ENCODE measurements at places on chromosomes 5 and 9.
A peak's percentile ranks its signal among the peaks of the same experiment; 100 is the strongest.

GRCh38 chr5:178248750-178249149 is 16.1 kb upstream of the PHYKPL start:
- DNase-seq = no peak

GRCh38 chr9:115086461-115086860 is 31.5 kb downstream of the TNC start:
- no peak for DNase-seq

DNA sequence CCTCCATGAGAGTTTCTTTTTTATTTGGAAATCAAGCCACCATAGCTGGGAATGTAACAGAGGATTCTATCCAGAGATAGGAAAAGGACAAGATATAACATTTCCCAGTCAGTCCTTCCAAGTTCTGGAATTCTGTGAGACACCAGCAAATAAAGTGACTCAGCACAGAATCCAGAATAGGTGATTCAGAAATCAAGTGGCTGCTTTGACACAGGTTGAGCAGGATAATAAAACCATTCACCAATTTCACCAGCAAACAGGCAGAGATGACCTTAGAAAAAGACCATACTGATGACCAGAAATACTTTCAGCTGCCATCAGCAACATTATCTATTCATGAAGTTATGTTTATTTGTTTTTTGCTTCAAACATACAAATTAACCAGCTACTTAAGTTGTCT is 491.5 kb upstream of the TUSC1 start:
- no peak for DNase-seq

GRCh38 chr9:127929625-127929979 is 975 bp downstream of the PIP5KL1 start:
- DNase-seq = no peak

GRCh38 chr9:106065136-106065535 is 370.8 kb downstream of the TMEM38B start:
- no peak for DNase-seq

- DNase-seq = no peak
These were observed 39.2 kb downstream of the YIPF5 start for GRCh38 chr5:144131261-144131660.

DNA sequence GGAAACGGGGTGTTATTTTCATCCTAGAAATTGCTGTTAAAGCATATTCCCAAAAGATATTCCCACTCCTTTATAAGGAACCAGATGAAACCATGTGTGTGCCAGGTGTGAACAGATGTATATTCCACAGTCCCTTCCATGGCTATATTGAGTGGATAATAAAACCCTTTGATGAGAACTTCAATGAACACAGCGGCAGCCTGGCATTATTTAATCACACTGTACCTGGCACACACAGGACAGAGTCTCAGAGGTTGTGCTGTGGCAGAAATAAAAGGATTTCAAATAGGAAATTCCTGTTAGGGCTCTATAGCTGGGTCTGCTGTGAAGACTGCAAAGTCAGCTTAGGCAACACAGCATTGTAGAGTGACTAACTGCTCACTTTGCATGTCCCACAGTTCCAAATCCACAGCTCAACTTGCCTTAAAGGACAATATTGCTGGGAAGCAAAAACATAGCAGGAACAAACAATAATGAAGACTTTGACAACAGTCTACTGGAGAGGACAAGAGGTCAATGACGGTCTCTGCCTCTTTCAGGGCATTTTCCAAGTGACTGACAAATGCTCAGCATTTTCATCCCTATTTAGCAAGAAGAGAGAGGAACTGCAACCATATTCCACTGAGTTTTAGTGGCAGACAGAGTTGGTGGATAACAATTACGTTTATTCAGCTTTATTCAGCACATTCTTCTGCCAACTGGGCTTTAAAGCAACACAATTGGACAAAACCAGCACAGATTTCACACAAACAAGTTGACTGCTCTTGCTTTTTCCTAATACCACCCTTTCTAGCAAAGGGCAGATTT is 255.7 kb upstream of the RGMB start:
- peak; percentile 53 for DNase-seq

DNA sequence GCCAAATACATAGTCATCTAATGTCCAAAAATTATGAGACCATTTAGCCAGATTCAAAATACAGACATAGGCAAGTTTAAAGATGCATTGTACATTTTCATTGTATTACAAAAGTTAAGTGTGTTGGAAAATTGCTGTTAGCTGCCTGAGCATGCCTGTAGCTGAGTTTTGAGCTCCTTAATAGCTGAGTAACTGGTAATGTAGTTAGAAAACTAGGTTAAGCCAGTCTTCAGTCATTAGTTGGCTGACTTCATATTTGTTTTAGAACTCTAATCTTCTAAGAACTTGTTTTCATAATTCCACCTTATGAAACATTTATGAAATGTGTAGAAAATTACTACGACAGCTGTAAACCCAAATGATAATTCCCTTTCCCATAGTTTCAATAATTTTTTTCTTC is 293.4 kb downstream of the ARRDC3 start:
- no peak for DNase-seq

GRCh38 chr9:92527291-92527828 is 8.4 kb downstream of the ECM2 start:
- DNase-seq = no peak

- no peak for DNase-seq
These were observed 230.6 kb downstream of the EBF1 start for GRCh38 chr5:158869092-158869491.

DNA sequence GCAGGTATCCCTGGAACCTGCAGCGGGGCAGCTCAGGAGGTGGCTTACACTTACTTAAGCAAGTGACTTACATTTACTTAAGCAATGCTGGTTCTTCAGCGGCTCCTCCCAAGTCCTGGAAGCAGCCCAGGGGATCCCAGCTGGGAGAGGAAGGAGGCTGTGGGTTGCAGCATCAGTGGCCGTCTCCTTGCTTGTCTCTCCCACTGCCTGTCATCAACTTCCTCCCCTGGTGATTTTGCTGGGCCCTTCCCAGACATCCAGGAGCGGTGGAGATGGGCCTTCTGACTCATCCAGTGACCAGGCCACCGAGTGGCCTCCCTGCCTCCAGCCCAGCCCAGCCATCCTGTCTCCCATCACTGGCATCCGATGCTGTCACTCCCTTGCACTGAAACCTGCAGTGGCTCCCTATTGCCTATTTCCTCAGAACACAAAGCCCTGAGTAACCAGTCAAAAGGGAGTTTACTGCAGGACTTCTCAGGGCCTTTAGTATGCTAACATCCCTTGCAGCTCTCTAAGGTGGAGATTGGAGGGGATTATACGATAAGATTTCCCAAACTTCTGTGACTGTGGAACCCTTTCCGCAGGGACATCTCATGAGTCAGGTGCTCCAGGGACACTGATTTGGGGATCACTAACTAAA is 155.9 kb upstream of the PHYKPL start:
- no peak for DNase-seq

GRCh38 chr9:68964102-68964541 is 49.8 kb downstream of the PRKACG start:
- no peak for DNase-seq

- peak; percentile 96 for DNase-seq
These were observed 94.4 kb downstream of the PDZD2 start for GRCh38 chr5:31733371-31733770.

- no peak for DNase-seq
These were observed 409.7 kb downstream of the ADGRV1 start for GRCh38 chr5:90968319-90968718.

GRCh38 chr9:18905028-18905882 is 127.8 kb downstream of the SAXO1 start:
- DNase-seq = no peak

- DNase-seq = no peak
These were observed 7.3 kb downstream of the CSF1R start for GRCh38 chr5:150078802-150079689.

DNA sequence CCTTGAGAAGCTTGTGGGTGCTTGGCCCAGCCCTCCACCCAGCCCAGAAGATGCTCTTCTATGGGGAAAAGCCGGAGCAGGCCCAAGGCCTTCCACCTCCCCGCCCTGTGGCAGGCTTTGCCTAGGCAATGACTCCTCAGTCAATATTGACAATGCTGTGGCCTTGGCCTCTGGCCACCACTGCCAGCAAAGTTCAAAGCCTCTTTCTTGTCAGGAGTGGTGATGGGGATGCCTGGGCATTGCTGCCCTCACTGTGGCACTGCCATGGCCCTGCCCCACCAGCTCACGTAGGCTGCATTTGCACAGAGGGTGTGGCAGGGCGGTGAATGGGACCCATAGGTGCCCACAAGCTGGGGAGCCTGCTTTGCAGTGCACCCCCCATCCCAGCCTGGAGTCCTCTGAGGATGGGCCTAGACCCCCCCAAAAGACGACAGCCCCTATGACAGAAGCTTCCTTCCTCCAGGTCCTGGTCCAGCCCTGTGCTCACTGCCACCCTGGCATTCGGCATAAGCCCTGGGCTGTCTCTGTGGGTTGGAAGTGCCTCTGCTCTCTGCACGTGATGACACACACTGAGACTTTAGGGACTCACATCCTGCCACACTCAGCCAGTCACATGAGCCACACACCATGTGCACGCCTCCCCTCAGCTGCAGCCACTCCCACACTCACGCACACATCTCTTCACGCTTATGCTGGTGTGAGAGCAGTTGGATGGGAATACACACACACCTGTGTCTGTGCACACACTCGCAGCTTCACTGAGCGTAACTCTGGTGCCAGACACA is 31.1 kb downstream of the MORN5 start:
- peak; percentile 42 for DNase-seq

DNA sequence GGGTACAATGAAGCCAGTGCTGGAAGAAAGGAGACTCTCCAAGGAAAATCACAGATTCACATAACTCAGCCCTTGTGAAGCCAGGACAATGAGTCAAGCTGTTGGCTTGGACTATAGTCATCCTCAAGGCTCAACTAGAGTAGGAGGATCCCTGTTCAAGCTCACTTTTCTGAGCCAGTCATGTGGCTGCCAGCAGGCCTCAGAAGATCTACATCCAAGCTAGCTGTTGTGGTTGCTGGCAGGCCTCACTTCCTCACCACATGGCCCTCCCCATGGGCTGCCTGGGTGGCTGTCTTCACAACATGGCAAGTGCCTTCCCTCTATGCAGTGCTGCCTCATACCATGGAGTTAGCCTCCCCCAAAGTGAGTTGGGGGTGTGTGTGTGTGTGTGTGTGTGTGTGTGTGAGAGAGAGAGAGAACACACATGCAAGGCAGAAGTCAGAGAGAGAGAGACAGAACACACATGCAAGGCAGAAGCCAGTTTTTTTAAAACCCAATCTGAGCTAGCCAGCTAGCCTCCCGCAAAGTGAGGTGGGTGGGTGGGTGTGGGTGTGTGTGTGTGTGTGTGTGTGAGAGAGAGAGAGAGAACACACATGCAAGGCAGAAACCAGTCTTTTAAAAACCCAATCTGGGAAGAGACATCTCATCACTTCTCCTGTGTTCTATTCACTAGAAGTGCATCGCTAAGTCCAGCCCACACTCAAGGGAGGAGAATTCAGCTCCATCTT is 17.1 kb downstream of the SCAI start:
- peak; percentile 57 for DNase-seq

DNA sequence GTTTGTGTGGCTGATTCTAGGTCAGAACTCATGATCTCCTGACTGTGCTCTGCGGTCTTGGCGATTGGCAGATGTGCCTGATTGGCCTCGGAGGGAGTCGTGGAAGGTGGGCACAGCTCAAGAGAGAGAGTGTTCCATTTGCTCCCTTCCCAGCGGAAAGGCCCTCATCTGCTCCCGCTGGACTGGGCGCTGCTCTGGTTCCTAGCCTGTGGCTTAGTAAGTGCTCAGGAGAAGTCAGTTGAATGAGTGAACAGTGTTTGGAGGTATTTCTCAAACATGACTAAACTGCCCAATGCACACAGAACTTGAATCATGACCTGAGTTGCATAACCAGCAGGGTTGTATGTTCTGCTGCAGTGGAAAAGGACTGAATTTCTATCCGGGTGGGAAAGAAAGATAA is 120.2 kb upstream of the PITX1 start:
- DNase-seq = no peak

DNA sequence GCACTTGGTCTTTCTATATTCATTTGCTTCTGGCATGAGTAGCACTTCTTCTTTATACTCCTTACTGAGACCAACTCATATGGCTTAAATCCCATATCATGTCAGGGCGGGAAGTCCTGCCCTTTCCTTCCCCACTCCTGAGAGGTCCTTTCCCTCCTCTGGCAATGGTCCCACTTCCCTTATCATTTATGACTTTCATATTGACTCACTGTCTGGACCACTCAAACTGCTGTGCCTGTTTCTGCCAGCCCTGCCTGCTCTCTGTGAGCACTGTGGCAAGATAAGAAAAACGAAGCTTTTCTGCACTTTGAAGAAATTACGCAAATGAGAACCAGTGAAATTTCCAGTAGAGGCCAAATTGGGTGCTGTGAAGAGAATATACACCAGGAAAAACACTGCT is 58.1 kb downstream of the ZNF474 start:
- no peak for DNase-seq

GRCh38 chr9:130237763-130238524 is 27.6 kb upstream of the HMCN2 start:
- DNase-seq = no peak

DNA sequence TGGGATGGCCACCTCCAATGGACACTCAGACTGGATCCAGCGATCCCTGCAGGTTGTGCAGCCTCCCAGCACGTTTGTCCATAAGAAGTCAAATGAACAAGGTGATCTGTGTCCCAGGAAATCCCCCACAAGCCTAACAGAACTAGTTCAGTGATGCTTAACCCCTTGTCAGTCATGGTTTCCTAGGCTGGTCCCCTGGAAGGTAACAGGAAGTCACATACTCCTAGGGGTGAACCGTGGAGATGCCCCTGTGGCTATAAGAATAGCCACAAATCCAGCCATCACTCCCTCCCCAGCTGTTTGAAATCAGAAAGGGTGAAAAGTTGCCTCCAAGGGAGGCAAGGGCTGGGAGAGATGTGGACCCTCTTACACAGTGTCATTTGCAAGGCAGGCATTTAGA is 22.5 kb downstream of the PAX5 start:
- DNase-seq = no peak

DNA sequence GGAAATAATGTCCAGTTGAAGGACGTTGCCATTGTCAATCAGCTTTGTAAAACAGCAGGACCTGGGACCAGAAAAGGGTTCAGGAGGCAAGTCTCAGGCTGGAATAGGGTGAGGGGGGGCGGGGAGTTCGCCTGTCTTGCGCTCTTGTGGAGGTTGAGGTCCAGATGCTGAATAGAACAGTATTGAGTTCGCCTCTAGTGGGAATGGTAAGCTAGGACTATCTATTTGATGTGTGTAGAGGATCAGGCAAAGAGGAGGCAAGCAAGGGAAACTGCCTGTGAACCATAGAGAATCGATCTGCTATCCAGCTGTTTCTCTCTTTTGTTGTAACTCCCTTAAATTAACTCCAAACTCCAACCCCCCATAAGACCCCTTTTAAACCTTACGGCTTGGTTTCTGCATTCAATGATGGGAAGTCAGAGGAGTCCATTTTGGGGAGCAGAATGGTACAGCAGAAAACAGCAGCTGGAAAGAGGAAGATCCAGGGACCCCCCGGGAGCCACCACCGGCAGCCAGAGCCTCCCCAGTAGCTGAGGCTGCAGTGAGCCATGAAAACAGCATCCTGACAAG is 133.7 kb downstream of the SLC28A3 start:
- DNase-seq = no peak

- peak; percentile 12 for DNase-seq
These were observed 646 bp downstream of the SWI5 start for GRCh38 chr9:128276574-128277270.

- DNase-seq = no peak
These were observed 48.0 kb upstream of the FAM120AOS start for GRCh38 chr9:93501406-93501805.
